ENCODE measurements at places on chromosomes 11 and 22.

DNA sequence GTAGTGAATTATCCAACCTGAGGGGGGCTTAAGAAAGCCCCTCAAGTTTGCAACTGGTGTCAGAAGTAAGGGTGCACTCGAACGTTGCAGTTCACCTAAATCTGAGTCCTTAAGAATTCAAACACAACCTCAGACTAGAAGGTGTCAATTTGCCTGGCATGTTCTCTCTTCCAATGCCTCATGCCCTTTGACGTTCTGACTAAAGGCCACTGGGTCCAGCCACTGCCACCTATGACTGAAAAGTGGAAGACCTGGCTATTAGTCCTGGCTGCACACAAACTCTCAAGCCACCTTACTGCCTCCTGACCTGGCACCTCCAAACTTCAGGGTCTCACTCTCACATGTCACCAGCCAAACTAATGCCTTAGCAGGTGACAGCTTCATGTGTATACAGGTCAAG, 8.0 kb downstream of the APOL4 start:
- DNase-seq, result no peak

- no peak for DNase-seq
These were observed 1181.0 kb upstream of the TENM4 start for GRCh38 chr11:80621871-80622270.

DNA sequence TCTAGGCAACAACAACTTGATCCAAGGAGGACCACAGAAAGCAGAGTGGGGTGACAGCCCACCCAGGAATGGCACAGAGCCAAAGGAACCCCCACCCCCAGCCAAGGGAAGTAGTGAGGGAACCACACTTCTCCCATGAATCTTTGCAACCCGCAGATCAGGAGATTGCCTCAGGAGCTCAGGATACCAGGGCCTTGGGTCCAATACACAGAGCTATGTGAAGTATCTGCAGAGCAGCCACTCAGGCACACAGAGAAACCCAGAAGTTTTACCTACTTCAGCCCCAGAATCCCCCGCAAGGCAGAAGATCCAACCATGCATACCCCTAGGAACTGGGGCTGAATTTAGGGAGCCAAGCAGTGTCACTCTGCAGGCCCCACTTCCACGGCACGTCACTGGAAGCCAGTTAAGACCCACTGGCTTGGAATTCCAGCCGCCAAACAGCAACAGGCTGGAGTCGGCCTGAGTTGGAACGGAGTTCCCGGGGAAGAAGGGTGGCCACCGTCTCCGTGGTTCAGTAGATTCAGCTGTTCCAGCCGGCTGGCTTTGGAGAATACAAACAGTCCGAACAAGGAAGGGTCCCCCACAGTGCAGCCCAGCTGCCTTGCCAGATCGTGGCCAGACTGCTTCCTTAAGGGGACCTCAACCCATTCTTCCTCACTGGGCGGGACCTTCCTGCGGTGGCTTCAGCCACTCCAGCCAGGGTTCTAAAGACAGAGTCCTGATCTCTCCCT, 174.1 kb downstream of the TTC28 start:
- no peak for DNase-seq

GRCh38 chr11:74749965-74750296, 1.3 kb downstream of the RNF169 start:
- DNase-seq, result peak; percentile 30

DNA sequence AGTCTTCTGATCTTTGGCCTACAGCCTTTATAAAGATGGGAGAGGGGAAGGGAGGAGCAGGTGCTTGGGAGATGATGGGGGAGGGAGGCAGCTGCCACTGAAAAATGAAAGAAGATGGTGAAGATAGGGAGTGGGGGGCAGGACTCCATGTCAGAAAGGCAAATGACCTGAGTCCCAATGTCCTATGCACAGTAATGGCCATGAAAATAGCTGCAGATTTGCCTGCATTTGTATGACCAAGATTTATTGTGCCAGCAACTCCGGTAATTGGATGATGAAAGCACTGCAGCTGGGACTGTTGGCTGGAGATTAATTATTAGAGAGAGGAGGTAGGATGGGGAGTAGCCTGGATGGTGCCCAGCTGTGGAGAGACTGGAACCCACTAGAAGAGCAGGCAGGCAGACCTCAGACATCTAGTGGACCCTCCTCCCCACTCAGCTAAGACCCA, 36.1 kb downstream of the NEU3 start:
- no peak for DNase-seq

DNA sequence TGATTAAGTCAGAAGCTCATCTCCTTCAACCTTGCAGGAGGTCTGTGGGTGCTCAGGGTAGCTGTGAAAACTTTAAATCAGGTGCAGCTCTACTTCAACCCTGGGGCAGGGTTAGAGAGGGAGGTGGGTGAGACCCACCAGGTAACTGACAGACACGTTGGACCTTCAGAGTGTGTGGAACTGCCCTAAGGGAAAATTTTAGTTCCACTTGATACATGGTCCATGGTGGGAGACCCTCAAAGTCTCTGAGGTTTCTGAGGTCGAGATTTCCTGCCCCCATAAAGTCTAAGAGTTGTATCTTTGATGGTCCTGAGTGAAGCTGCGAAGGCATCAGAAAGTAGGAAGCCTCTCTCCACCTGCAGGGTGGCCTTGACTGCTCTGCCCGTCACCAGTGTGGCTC, 23.9 kb upstream of the NNMT start:
- no peak for DNase-seq

DNA sequence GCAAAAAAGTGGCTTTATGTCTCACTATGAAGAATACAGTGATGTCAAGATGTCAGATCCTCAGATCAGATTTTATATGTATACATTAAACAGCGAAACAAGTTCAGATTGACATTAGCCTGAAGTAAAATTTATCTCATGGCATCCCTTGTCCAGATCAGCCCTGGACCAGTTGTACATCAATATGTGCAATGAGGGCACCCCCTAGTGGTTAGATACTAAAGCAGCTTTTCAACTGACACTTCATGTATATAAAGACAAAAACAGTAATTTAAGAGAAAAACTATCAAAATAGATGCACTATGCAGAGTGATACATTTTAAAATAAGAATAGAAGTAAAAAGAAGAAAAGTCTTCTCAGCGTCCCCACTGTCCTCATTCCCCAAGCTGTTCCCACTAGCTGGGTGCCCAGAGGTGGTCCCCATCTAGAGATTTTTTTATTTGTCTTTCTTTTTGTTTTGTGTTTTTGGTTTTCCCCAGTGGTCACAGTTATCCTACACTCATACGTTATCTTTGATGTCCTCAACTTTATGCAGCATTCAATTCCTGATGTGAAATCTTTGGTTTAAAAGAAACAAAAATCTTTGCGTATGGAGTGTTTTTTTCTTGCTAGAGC, 2193.4 kb upstream of the RAG2 start:
- peak; percentile 79 for DNase-seq

DNA sequence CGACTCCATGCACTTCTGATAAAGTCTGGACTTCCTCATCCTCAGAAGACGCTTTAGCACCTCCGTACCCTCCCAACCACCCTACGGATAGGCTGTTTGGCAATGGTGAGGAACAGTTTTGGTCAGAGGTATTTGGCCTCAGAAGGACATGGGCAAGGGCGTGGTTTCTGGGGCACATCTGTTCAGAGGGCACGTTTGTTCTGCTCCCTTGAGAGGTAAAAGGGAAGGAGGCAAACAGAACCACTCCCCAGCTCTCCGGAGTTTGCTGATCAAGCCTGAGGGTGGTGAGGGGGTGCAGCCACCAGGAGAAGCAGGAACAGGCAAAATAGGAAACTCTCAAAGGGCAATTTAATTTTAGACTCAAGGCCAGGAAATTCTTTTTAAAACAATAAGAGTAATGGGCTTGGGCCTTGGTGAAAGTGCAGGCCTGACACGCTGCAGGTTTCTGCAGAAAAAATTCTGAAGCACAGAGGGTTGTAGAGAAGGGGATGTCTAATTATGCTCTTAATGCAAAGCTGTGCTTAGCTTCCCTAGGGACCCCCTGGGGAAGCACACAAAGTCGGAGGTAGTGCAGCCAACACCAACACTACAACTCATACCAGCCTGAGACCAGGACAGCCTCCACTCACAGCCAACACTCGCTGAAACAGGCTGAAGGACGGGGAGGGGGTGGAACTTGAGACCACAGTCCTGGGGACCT, 23.3 kb downstream of the ETS1 start:
- no peak for DNase-seq

- no peak for DNase-seq
These were observed 1.9 kb upstream of the UVRAG start for GRCh38 chr11:75813124-75813523.

DNA sequence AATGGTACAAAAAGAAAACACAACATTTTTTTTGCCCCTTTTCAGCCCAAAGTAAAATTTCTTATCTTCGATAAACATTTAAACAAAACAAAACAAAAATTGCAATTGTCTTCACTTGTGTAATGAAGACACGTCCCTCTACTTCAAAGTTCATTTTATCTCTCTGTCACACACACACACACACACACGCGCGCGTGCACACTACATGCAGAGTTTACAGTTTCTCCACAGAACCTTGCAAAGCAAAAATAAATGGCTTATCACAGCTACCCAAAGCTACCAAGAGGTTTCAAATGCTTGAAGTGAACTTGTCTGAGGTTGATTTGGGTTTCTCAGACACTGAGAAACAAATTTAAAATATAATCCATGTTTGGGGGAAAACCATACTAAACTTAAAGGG, 72.3 kb downstream of the ETS1 start:
- no peak for DNase-seq

GRCh38 chr11:62269654-62270278, at the start of gene SCGB2A2:
Gene SCGB2A2, plus strand, starts transcription at chr11:62270158. Its CDS starts 59 bp downstream, at chr11:62270217.
- DNase-seq, result no peak

DNA sequence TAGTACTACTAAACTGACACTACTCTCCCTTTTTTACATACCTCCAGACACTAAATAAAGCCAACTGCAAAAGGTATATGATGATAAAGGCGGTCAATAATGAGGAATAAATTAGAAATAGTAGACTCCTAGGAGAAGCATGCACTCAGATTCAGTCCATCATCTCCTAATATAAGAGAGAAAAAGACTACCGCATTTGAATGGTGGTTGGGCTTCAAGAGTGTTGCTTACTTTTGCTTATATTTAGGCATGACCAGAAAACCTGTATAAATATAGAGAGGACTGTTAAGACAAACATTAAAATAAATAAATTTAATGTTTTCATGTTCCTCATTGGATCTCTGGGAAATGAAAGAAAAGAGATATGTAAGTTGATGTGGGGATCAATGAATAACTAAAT, 1137.0 kb downstream of the FAM181B start:
- DNase-seq, result no peak

DNA sequence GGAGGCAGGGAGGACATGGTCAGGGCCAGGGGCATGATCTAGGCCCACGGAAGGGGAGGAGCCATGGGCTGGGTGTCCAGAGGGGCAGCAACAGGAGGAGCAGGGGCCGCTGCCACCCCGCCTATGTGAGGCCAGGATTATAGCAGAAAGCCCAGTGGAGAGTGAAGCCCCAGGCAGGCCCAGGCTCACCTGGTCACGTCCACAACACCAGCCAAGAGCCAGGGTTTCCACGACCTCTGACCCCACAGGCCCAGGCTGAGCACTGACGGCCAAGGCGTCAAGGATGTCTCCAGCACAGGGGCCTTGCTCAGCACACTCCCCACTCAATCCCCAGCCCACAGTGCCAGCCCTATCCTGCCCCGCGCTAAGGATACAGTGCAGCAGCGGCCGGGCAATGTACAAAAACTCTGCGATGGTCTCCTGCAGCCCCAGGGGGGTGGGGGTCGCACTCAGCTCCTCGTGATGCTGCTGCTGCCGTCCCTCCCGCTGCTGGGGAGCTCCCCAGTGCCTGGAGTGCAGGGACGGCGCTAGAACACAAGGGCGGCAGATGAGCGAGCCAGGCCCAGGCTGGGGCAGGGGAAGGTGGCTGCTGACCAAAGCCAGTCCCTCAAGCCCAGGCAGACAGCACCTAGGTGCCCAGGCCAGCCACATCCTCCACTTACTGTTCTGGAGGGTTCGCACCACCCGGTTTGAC, 3.6 kb downstream of the PEX16 start:
- no peak for DNase-seq

DNA sequence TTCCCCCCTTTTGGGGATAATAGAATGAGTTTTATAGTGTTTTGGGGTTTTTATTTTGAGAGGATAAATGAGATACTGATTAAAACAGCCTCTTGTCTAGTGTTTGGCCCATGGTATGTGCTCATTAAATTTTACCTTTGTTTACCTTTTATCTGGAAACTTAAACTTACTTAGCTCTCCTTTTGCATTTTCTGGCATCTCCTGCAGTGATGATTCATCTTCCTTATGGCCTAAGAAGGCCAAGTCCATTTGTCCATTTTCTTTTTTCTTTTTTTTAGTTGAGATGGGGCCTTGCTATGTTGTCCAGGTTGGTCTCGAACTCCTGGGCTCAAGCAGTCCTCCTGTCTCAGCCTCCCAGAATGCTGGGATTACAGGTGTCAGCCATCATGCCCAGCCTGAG, 156.3 kb downstream of the COMMD9 start:
- DNase-seq, result no peak

GRCh38 chr11:11691296-11692151, 69.7 kb upstream of the GALNT18 start:
- no peak for DNase-seq

- DNase-seq, result no peak
These were observed 476 bp downstream of the ARHGAP32 start for GRCh38 chr11:129191649-129192048.
